OCI-M1 (cell line): ENCODE measurements at places on chromosomes 2 and 18.

- DNase-seq = no peak
These were observed 28.2 kb upstream of the USP34 start for GRCh38 chr2:61499060-61499459.

GRCh38 chr2:38465789-38466127 is 88.7 kb upstream of the ATL2 start:
- DNase-seq = peak; percentile 58

DNA sequence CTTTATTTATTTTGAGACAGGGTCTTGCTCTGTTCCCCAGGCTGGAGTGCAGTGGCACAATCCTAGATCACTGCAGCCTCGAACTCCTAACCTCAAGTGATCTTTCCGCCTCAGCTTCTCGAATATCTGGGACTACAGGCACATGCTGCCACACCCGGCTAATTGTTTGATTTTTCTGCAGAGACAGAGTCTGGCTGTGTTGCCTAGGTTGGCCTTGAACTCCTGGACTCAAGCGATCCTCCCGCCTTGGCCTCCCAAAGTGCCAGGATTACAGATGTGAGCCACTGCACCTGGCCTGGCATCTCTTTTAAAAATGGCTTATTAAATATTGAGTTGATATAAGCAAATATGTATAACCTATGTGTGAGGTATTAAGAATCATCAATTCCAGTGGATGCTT is 209.5 kb downstream of the FAM210A start:
- no peak for DNase-seq

DNA sequence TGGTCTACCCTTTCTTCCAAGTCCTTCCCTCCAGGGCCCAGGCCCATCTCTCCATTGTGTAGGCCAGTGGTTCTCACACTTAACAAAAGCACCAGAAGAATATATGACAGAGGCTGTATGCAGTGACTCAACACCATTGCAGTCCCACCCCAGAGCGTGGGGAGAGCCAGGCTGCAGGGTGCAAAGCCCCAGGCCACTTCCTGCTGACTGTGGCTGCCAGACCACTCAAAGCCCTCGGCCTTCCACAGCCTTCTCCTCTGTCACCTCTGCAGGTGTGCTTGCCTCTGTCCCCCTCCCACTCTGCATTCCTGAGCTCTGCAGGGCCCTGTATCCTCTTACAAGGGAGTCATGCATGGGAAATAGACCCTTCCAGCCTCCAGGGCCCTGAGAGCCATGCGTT is 40.4 kb upstream of the ARHGEF4 start:
- DNase-seq = no peak

DNA sequence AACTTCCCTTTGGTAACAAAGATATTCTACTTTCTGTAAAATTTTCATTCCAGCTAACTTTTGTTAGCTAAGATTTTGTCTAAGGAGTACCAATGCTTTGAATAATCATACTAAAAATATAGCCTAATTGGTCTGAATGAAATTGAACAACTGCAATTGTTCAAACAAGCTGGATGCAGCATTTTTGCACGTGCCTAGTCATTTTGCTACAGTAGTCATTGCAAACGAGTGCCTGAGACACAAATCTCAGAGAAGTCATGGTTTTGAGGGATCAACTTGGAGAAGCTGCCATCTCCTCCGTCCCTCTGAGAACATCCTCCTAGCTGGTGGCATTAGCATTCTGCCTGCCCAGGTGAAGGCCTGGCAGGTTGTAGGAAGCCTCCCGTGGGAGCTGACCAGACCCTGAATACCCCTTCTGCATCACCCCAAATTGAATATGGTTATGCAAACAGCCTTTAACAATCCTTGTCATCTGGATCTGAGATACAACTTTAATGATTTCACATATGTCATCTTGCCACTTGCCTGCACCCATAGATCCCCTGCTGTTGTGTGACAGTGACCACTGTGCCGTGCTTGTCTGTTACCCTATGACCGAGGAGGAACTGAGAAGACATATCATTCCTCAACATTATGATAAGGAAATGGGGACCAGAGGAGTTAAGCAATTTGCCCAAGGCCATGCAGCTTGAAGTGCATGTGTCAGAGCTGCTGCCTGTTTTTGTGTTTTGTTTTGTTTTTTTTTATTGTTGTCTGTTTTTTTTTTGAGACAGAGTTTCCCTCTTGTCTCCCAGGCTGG is 29.1 kb upstream of the MGAT4A start:
- DNase-seq = no peak

DNA sequence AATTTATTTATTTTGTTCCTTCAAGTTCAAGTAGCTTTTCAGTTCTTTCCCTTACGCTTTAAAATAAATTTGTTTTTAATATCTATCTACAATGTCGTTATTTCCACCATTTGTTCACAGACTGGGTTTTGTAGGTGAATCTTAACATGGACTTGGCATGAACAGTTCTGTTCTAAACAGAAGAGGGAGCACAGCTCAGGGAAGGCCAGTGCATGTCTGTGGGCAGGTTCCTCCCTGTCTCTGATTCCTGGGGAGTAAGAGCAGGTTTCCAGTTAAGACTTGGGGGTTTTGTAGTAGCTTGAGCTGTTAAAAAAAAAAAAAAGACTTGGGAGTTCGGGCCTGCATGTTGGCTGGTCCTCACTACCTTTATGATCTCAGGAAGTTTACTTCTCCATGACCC is 11.1 kb downstream of the TTL start:
- DNase-seq = no peak

- DNase-seq = peak; percentile 3
These were observed 259.7 kb downstream of the PDE11A start for GRCh38 chr2:177812713-177813396.

- DNase-seq = no peak
These were observed 14.2 kb downstream of the HPCAL1 start for GRCh38 chr2:10316860-10317259.

- DNase-seq = no peak
These were observed 54.3 kb downstream of the THUMPD2 start for GRCh38 chr2:39724828-39725144.

DNA sequence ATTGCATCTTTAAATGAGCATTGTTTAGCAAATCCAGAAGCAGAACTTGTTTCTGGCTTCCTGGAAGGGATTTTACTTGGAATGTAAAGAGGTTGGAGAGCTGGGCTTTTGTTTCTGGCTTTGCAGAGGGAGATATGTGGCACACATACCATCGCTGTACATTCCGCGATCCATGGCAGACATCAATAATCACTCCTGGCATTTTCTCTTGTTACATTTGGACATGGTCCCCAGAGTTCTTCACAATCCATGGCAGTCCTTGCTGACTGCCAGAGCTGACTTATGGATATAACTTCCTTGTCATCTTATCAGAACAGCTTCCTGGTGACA is 445.6 kb upstream of the SPRED2 start:
- no peak for DNase-seq

DNA sequence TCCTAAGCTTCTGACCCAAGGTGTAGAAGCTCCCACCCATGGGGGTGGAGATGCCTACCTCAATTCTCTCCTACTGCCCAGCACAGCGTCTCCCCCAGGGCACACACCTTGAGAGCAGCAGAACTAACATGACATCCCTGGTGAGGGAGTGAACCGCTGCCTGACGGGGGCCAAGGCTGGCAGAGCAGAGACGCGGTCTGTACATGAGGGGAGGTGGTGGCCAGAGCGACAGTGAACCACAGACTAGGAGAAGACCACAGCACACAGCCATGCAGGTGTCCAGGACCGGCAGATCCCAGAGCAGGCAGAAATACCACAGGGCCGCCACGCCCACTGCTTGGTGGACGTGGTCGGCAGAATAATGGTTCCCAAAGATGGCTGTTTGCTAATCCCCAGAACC is 40.4 kb downstream of the TFCP2L1 start:
- no peak for DNase-seq

GRCh38 chr2:79994161-79994560 is 310.4 kb downstream of the LRRTM1 start:
- DNase-seq = peak; percentile 71

DNA sequence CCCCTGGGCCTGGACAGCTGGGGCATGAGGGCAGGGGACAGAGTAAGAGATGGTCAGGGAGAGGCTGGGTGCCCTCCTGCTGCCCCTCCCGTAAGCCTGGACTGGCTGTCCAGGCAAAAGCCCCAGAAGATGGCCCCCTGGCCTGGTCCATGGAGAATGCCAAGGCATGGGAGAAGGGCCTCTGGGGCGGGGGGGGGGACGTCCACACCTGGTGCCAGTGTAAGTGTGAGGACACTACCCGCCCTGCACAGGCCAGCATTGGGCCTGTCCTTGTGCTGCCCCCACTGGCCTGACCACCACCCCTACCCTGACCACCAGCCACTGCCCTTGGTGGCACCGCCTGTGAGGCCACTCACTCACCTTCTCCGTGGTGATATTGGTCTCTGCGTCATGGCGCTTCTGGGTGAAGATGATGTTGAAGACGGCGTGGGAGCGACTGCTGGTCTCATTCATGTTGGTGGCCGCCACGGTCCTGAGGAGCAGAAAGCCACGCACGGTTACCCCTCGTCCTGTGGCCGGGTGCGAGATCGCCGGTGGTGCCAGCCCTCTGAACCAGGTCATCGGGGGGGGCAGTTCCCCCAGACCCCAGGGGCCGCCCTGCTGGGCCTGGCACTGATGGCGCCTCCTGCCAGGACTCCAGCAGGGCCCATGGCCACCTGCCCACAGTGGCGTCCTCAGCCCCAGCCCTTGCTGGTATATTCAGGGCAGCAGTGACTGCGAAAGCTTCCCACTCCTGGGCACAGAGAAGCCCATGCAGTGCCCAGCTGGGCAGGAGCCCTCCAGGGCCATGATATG is 35.2 kb downstream of the KIF1A start:
- DNase-seq = no peak

DNA sequence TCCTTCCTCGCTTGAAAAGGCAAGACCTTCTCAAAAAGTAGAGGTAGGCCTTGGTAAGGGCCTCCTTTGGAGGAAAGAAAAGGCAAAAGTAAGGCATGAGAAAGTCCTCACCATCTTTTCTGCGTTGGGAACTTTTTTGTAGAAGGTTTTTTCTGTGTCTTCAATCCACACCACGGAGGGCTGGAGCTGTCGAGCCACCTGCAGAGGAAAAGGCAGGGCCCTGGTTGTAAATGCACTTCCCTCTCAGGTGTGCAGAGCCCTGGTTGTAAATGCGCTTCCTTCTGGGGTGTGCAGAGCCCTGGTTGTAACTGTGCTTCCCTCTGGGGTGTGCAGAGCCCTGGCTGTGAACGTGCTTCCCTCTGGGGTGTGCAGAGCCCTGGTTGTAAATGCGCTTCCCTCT is 80.2 kb upstream of the ASB18 start:
- DNase-seq = no peak

DNA sequence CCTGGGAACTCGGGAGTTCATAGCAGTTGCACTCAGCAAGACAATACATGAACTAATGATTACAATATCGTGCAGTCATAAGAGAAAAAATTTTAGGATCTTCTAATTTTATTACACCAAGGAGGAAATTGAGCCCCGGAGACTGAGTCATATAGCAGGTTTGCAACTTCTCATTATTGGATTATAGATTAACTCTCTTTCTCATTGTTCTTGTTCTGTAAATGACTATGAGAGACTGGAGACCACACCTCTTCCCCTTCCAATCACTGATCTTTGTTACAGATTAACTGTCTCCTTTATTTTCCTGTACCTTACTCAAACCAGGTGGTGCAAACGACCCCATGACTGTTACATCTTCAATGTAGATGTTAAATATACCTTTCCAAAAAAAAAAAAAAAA is 435.8 kb upstream of the DDX18 start:
- no peak for DNase-seq

GRCh38 chr2:128271597-128271910 is 47.1 kb downstream of the HS6ST1 start:
- no peak for DNase-seq

DNA sequence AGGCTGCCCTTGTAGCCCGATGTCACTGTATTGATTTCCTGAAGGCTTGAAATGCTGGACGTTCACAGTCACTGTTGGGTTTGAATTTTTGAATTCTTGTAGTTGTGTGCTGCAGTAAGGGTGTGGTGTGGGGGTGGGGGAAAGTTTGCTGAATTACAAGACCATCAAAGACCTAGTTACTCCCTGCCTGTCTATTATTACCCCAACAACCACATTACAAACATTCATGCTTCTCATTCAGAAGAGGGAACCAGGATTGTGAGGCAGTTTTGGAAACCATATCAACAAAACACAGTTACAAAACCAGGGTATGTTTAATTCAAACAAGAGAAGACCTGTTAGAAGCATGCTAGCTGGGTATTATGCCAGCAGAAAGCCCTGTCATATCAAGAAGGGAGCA is 85.8 kb downstream of the CLHC1 start:
- no peak for DNase-seq

GRCh38 chr2:103264058-103264768 is 502.4 kb downstream of the TMEM182 start:
- DNase-seq = no peak
